ENCODE measurements at places on chromosomes 12 and 14.

GRCh38 chr12:54596526-54596946, 8.1 kb upstream of the PPP1R1A start:
- DNase-seq: peak; percentile 28

DNA sequence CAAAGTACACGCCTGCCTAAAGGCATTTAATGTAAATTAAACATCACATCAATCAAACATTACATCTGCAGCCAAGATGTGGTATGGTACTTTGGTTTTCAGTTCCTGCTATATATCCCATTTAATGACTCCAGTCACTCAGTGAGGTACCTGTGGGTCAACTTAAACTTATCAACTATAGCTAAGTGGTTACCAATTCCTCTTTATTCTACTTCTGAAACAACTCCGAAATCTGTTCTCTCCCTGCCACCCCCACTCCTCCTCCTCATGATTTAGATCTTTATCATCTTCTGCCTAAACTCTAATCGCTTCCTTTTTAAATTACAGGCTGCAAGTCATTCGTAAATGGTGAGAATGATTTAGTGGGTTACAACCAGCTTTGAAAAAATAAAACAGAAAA, 57.9 kb downstream of the BCL2L14 start:
- no peak for DNase-seq

- no peak for DNase-seq
These were observed 25.3 kb downstream of the C12orf75 start for GRCh38 chr12:105355752-105356151.

DNA sequence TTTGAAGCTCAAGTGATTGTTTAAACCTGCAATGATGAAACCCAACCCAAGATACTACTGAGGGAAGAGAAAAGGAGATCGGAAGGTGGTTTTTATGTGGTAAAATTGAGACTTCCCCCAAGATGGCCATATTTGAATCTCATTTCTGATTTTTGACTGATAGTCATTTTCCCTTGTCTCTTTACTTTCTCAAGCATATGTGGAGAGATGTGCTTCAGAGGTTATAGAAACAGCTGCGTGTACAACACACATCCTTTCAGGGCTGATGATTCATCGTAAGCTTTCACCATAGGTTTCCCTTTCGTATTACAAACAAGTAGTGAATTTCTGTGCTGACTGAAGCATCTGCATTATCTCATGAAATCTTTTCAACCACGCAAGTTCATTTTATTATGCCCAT, 276.2 kb downstream of the EMP1 start:
- DNase-seq: no peak

DNA sequence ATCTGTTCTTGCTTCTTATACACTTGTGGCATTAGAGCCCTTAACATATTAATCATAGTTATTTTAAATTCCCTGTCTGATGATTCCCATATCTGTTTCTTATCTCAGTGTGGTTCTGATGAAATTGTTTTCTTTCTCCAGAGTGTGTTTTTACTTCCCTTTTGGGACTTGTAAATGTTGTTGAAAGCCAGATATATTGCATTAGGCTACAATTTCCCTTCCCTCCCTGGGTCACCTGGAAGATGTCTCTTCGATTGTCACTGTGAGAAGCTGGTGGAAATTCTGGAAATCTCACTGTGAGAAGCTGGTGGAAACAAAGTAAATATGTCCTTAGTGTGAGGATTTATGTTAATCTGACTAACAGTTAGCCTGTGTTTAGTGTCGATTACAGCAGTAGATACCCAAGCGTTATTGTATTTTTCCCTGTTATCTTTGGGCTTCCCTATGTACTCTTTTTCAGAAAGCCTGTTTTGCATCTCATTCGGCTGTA, 717.3 kb downstream of the TRHDE start:
- no peak for DNase-seq

- DNase-seq: no peak
These were observed 989 bp upstream of the DRAM1 start for GRCh38 chr12:101876322-101876860.

GRCh38 chr12:95967301-95967700, 24.2 kb downstream of the AMDHD1 start:
- DNase-seq: no peak

DNA sequence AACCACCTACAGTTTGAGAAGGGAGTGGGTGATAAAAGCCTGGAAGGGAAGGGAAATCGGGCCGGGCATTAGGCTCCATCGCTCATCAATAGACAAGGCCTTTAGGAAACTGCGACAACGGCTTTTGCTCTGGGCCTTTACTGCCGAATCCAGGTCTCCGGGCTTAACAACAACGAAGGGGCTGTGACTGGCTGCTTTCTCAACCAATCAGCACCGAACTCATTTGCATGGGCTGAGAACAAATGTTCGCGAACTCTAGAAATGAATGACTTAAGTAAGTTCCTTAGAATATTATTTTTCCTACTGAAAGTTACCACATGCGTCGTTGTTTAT, 261 bp upstream of the RNU7-1 start:
- peak; percentile 92 for DNase-seq

DNA sequence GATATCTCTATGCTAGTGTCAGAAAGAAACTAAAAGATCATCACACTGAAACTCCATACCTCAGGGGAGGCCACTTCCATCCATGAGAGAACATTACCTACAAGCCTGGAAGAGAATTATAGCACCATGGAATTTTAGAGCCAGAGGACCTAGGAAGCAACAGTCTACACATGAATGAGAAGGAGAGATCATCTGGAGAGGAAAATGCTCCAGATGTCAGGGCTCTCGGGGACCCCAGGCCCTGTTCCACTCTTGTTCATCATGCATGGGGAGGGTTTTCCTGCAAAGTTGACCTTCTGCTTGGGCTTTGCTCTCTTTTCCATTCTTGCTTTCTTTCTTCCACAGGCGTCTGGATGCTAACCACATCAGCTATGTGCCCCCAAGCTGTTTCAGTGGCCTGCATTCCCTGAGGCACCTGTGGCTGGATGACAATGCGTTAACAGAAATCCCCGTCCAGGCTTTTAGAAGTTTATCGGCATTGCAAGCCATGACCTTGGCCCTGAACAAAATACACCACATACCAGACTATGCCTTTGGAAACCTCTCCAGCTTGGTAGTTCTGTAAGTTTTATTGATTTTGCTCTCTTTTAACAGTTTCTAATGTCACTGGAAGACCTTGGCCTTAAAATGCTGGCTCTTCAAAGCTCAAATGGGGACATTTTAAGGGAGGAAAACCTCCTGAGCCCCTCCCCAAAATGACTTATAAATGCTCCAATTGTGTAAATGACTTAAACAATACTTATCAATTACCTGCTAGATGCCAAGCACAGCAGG, 110.7 kb downstream of the ZFC3H1 start:
- DNase-seq: no peak

GRCh38 chr14:82447586-82447985, 913.9 kb upstream of the SEL1L start:
- DNase-seq: no peak

GRCh38 chr12:42756841-42757623, 167.5 kb upstream of the PRICKLE1 start:
- peak; percentile 33 for DNase-seq

GRCh38 chr12:113299619-113300237, 35.2 kb downstream of the SLC8B1 start:
- peak; percentile 60 for DNase-seq

DNA sequence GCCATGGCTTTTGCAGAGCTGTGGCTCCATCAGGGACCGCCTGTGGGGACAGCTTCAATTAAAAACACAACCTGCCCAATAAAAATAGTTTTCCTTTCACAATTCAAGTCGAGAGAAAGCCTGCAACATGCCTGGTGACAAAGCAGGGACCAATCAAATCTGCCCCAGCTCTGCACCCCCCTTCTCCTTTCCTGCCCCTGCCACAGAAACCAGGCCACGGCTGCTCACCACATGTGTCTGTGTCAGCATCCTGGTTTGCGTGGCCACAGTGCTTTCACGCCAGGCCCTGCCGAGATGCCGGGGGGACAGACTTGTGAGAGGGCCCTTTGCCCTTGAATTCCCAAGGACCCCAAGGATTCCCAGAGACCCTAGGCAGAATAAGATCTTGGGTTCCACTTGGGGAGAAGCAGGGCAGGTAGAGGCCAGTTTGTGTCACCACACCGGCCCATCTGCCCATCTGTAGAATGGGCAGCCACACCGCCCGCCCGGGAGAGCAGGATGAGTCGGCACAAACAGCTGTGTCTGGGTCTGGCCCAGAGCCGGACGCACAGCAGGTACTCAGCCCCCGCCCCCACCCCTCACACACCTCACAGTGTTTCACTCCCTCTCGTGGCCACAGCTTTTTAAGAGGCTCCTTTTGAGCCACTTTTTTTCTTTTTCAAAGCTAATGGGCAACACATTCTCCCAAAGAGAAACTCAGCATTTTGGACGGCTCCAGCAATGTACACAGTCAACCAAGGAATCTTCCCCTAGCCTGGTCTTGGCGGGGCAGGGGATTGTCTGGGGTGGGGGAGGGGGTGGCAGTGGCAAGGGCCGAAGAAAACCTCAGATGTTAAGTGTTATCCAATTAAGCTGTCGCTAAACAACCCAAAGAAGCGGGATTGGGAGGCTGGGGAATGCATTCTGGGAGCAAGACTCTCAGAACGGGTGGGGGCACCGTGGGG, 41.5 kb downstream of the BCL11B start:
- no peak for DNase-seq

GRCh38 chr12:47820631-47821345, 1.1 kb upstream of the HDAC7 start:
- peak; percentile 96 for DNase-seq

DNA sequence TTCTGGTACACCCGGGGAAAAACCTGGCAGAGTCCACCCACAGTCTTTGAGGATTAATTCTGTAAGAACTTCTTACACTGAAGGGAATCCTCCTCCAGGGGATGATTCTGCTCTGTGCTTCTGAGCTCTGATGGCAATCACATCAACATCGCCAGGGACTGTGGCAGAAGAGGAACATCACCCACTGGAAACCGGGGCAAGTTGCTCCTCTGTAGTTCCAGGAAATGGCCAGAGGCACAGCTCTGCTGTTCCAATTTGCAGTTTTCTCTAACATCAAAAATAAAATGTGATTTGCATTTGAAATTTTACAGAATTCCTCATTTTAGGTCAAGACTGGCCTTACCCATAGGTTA, 207.6 kb downstream of the DAD1 start:
- DNase-seq: no peak

GRCh38 chr14:29993143-29993542, 65.5 kb upstream of the PRKD1 start:
- DNase-seq: no peak

GRCh38 chr12:119989731-119990381, 820 bp downstream of the BICDL1 start:
- peak; percentile 14 for DNase-seq

GRCh38 chr12:92848740-92849139, 80.4 kb downstream of the EEA1 start:
- no peak for DNase-seq

DNA sequence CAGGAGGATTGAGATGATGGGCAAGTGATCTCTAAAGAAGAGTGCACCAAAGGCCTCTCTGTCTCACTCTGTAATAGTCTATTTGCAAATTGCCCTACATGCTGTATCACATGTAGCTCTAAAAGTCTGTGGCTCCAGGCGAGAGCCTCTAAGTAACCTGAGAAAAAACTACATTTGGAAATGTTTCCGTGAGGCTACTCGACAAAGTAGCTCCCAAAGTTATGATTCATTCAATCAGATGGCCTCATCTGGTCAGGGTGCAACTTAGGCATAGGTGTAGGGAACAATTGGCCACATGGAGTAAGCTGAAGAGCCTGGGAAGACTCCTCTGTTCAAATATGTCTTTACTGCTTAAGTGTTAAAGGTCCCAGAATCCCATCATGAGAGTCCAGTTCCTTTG, 155.4 kb upstream of the PLEKHG7 start:
- no peak for DNase-seq

DNA sequence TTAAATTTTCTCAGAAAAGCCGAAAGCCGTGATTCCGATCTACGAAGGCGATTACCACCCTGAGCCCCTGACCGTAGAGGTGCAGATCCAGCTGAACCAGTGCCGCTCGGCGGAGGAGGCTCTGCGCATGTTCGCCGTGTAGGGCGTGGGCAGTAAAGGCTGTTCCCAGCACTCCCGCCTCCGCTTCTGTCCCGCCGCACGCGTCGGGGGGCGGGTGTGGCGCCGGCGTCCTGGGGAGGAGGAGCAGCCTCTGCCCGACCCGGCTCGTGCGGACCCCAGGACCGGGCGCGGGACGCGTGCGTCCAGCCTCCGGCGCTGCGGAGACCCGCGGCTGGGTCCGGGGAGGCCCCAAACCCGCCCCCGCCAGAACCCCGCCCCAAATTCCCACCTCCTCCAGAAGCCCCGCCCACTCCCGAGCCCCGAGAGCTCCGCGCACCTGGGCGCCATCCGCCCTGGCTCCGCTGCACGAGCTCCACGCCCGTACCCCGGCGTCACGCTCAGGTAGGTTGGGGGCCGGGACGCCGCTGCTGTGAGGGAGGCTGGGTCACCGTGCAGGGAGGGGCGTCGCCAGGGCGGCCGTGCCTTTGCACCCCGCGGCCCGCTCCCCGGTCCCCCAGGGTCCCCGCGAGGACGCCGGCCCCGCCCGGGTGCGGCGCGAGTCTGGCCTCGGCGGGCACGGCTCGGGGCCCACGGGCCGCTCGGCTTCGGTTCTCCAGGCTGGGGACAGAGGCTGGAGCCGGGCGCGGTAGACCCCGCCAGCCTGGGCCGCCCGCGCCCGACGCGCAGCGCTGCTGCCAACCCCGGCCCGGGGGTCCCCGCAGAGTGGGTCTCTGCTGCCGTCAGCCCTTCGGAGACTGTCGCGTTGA, at the start of gene B3GNT4:
Gene B3GNT4 (plus strand): TSS at position 409 of the 866 bp plus-strand sequence. CDS start 910 bp downstream, outside the sequence.
- no peak for DNase-seq

DNA sequence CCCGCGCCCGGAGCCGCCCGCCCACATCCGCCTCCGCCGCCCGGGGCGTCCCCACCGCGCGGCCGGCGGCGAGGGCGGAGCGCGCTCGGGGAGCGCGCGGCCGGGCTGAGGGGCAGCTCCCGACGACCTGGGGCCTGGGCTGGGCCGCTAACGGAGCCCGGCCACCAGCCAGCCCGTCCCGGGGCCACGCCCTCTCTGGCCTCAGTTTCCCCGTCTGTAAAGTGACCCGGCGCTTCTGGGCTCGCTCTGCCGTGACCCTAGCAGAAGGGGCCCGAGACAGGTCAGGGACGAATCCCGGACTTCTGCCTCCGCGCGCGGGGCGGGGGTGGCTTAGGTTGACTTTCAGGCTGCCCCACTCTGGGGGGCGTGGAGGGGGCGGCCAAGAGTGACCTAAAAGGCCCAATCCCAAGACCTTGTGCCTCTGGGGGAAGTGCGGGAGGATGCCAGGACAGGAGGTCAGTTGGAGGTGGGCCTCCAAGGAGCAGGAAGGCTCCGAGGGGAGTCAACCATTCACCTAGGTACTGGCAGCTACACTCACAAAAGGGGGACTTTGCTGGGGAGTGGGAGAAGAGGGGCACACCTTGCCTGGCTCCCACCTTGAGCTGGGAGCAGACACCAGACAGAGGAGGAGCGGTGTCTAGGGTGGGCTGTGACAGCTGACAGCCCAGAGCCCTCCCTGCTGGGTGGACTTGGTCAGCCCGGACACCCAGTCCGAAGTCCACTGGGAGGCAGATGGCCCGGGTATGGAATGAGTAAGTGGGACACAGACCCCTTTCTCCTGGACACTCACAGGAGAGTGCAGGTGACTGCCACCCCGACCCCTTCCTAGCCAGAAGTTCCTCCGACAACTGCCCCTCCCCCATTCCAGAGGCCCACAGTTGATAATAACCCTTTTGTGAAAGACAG, 486 bp upstream of the AKT1 start:
- no peak for DNase-seq

- DNase-seq: no peak
These were observed 70.4 kb downstream of the KITLG start for GRCh38 chr12:88509851-88510250.

Data from fibroblast of the conjunctiva (primary cell).